ENCODE measurements at places on chromosomes 2 and 18. TPM values are rescaled to one million over a fixed set of nuclear protein-coding genes. Genes with fewer than 3 reads are reported as not detected.
A peak's percentile ranks its signal among the peaks of the same experiment; 100 is the strongest.

DNA sequence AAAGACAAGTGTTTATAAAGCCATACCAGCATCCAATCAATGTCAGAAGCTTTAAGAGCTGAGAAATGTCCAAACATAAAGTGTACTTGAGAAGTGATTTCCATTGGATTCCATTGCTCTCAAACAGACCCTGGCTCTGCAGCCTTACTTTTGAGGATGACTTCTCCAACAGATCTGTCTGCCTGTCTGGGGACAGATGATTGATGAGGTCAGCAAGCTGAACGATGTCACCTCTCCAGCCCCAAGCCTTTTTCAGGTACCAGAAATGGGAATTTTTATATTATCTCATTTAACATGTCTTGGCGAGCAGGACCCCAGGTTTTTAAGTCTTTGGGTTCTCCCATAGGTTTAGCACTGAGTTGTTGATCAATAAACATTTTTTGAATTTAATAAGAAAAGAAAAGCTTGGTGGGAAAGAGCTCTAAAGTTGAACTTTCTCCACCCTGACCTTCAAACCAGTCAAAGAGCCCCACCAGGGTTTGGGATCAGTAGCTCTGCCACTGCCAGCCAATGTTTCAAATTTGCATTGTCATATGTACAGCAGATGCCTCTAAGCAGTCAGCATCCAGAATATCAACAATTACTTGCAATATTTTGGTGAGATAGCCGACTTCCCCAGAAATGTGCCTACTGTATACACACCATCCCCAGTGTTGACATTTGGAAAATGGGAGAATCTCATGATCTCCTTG is 22.5 kb downstream of the PTPN18 start:
- DNase-seq = no peak

DNA sequence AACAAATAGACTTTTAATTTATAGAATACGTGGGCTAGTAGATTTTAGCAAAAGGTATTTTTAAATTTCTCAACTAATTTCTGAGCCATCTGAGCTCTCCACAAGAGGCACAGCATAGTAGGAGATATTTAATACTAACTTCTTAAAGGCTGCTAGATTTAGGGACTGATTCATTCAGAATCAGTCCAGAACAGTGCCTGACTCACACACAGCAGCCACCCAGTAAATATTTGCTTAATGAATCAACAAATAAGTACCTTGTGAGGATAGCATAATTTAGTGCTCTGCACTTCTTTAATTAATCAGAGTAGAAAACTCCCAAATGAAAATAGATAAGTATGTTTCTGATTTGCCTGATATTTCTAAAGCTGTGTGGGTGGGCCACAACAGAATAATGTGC is 35.6 kb upstream of the SYT4 start:
- DNase-seq = peak; percentile 15

DNA sequence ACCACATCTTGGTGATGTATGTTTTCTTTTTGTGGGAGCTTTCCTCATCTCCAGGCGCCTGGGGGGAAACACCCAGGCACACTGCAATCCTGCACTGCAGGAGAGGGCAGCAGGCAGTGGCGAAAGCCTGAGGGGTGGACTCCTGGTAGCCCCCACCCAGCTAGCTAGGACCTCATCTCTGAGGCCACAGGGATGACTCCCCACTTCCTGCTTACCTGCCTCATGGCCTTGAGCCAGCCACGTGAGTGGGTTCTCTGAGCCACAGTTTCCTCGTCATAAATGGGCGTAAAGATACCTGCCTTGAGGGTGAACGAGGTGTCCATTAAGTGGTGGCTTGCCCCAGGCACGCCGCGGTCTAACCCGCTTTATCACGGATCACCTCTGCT is 19.1 kb downstream of the TRAF3IP1 start:
- DNase-seq = peak; percentile 8

DNA sequence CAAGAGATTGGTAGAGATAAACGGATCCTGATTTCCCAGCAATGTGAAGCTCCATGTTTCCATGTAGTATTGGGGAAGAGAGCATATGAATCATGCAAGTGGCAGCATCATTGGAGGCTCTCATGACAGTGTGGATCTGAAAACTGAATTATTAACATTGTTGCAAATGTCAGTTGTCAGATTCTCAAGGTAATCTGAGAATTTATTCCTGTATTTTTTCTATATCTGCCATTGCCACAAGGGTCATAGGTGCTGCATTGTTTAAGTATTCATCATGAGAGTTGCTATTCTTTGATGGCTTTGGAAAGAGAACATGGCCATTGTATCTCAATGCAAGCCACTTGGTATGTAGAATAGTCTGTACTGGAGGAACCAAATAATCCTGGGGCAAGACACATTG is 1217.0 kb upstream of the ZEB2 start:
- peak; percentile 47 for DNase-seq

Gene UGT1A3
- total RNA-seq = not detected

- DNase-seq = no peak
Measured at GRCh38 chr2:10360850-10361588, 58.3 kb downstream of the HPCAL1 start.

DNA sequence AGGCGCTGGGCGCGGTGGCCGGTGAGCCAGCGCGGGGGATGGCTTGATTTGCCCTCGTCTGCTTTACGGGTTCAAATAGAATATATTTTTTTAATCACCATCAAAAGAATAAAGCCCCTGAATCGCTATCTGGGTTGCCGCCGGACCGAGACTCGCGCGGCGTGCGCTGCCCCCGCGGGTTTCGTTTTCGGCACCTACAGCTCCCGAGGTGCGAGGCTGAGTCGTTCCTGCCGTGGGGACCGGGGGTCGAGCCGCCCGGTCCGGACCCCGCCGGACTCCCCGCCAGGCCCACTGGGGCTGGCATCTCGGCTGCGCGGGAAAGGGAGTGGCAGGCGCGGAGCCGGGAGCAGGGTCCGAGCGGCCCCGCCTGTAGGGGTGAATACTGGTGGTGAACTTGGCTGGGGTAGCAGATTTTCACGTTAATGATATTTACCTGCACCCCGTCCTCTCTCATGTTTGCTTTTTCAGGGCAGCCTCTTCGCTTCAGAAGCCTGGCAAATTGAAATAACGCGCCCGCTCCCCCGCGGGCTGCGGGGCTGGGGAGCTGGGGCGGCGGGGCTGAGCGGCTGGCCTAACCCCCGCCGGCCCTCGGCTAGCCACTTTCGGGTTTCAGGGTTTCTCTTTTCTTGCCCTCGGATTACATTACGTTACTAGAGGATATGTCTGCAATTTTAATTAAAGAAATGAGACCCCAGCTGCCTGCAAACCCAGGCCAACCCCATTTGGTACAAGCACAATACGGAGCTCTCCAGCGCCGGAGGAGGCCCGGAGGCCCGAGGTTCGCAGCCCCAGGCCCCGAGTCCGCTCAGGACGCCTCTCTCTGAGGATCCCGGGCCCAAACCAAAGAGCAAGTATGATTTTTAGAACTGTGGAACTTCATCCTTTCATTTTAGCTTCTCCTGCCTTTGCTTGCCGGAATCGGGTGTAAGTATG is 1.7 kb upstream of the CELF4 start:
- DNase-seq = no peak

DNA sequence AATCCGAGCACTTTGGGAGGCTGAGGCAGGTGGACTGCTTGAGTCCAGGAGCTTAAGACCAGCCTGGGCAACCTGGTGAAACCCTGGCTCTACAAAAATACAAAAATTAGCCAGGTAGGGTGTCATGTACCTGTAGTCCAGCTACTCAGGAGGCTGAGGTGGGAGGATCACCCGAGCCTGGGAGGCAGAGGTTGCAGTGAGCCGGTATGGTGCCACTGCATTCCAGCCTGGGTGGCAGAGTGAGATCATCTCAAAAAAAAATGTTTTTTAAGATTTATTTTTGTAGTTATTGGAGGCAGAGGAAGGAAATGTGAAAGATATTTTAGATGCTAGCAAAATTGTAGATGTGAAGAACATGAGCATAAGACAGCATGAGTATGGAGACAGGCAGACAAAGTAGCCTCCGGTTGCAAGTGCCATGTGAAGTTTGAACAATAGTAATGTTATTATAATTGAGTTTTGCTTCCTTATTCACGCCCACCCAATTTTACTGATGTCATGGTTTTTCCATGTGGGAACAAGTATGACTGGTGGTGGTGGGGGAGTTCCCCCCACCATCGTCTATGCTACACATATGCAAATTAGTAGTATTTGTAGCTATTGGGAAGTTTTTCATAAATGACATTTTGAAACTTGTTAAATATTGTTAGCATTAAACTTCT is 18.0 kb downstream of the REL start:
- no peak for DNase-seq
